ENCODE measurements at places on chromosomes 7 and 10.

GRCh38 chr10:124035306-124035927, 58.0 kb downstream of the CHST15 start:
- no peak for DNase-seq

DNA sequence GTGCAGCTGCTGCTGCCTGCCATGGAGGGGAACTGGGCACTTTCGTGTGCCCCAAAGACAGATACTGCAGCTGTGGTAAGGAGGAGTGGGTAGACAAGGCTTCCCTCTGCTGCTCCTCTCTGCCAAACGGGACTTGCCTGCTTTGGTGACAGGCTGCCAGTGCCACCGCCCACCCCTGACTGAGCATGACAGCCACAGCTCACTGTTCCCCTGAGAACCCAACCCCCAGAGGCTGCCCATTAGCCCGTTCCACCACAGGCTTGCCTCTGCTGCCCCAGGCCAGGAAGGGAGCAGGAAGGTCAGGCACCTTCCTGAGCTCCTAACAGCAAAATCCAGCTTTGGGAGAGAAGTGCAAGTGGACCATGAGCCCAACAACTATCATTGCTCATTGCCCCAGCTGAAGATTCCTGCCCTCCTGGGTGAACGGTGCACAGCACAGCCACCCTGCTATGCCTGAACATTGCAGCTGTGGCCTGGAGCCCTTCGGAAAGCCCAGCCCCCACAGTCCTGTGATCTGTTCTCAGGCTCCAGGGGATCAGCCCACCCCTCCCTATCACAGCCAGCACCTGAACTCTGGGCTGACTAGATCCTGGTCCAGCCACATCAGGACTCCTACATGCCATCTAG, 58.7 kb upstream of the ANTXRL start:
- no peak for DNase-seq

- no peak for DNase-seq
These were observed 27.0 kb upstream of the FAM170B start for GRCh38 chr10:49160814-49161213.

DNA sequence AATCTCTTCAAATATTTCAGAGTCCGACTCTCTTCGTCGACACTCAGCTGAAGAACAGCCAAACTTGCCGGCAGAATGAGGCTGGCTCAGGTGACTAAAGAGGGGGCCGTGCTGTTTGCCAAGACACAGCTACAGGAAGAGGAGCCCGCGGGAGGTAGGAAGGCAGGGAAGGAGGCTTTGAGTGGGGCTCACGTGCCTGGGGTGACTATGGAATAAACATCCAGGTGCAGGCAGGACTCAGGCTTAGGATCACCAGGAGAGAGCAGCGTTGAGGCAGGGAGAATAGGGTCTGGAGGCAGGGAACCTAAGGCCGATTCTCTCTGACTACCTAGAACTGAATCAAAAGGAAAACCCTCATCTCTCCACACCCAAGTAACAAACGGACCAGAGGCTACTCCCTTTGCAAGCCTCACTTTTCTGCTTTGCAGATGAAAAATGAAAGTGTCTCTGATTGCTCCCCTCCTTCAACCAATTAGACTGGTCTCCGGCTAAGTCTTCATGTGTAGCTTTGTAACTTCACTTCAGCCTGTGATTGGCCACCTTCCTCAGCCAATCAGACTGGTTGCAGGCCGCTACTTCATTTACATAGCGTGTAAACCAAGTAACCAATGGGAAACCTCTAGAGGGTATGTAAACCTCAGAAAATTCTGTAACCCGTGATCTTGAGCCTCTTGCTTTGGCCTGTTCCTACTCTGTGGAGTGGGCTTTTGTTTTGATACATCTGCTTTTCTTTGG, 19.7 kb upstream of the BNIP3 start:
- no peak for DNase-seq

DNA sequence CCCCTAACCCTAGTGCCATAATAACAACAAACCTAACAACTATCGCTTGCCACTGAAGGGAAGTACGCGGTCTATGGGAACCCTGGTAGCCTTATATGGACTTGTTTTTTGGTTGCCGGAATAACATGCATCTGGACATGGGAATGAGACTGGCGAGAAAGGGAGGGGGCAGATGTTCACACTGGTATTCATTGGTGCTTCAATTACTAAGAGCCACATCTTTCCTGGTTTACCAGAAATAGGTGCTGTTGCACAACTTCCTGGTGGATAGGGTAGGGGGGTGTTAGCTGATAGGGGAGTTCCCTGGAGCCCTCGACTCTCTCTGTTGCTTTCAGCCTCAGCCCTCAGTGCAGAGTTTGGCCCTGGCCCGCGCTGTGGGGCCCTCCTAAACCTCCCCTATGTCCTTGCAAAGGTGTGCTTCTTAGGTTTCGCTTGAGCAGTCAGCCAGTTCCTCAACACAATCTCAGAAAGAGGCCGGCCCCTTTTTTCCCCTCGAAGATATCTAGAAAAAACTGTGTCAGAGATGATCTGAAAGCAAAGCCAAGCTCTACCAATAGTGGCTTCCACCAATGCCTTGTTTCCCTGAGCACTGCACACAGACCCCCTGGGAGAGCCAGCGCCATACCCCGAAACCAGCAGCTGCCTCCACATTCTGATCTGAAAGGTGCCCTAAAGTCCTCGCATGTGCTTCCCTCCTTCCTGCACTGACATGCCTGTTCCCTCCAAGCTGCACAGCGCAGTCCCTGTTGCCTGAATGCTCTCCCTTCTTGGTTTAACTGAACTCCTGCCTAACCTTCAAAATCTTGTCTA, 13.5 kb downstream of the TBXAS1 start:
- peak; percentile 66 for DNase-seq

GRCh38 chr10:8103543-8103942, 49.1 kb downstream of the GATA3 start:
- no peak for DNase-seq

DNA sequence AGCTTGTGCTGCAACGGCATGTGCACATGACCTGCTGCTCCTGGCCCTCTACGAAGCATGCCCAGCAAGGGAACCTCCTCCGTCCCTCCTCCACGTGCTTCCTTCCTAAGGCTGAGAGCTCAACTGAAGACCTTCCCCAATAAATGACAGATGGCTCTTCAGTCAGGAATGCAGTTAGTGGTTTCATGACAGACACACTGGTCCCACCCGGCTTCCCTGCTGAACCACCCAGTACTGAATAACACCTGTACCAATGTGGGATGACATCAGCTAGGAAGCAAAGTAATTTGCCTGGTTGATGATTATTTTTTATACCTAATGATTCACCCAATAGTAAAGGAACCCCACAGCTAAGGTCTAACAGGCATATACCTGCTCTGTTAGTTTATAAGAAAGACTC, 69.1 kb downstream of the SCRN1 start:
- no peak for DNase-seq

- DNase-seq, result no peak
These were observed 37.8 kb downstream of the PDLIM1 start for GRCh38 chr10:95253007-95253406.

DNA sequence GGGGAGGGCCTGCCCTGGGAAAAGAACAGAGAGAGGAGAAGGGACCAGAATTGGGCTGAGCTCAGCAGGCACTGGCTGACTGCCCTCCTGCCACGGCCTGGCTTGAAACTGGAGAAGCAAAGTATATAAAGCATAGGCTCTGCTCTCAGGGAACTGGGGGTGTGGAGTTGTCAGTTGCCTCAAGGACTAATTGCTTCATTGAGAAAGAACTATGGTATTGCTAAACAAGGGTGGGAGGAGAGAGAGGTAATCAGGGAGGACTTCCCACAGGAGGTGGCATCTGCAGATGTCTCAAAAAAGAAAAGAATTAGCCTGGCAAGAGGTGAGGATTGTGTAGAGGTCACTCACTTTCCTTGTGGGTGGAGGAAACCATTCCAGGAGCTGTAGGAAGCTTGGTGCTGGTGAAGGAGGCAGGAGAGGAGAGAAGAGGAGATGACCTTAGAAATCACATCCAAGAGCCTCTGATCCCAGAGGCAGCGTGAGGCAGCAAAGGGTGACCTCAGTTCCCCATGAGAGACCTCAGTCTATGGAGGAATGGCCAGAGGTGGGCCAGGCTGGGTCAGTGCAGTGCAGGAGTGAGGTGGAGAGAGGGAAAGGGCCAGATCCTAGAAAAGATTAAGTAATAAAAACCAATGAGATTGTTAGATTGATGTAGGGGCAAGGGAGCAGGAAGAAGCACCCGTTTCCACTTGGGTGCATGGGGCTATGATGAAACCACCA, 2.4 kb downstream of the PILRB start:
- no peak for DNase-seq

DNA sequence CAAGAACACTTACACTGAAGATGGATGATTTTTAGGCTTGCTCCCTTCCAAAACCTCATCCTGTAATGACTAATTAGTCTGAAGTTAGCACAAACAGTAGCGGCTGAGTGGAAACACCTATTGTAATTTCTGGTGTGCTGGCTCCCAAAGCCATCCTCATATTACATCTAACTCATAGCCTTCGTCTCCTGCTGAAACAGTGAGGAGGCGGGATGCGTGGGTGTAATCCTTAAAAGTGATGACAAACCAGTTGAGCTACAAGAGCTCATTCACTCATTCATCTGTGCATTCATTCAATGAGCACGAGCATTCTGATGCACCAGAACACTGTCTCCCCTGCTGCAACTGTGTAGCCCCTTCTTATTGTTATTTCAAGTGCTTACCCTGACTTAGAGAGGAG, 235.3 kb downstream of the CALN1 start:
- DNase-seq, result no peak

- no peak for DNase-seq
These were observed 4.8 kb downstream of the DOCK4 start for GRCh38 chr7:112201411-112201810.

- no peak for DNase-seq
These were observed 6.0 kb downstream of the HIBADH start for GRCh38 chr7:27656724-27657123.

- DNase-seq, result peak; percentile 28
These were observed 58.1 kb downstream of the CAV1 start for GRCh38 chr7:116582806-116583444.

DNA sequence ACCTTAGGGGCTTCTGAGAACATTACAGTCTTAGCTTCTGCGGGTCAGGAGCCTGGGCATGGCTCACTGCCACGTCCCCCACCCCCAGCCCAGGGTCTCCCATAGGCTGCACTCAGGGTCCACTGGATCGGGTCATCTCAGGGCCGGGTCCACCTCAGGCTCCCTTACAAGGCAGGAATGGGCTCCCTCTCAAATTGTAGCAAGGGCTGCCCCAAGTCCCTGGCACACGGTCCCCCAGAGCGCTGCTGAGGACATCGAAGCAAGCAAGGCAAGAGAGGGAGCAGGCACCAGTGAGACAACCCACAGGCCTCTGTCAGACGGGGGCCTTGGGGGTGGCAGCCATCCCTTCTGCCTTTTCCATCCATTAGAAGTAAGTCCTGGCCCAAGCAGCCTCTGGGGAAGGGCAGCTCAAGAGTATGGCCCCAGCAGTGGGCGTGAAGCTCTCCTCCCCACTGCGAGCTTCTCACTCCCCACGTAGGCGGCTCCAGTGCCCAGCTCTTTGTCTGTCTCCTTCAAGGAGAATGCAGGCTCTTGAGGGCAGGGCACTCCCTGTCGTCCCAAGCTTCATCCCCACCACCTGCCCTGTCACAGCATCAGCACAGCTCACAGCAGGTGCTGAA, 18.0 kb upstream of the RET start:
- DNase-seq, result no peak

DNA sequence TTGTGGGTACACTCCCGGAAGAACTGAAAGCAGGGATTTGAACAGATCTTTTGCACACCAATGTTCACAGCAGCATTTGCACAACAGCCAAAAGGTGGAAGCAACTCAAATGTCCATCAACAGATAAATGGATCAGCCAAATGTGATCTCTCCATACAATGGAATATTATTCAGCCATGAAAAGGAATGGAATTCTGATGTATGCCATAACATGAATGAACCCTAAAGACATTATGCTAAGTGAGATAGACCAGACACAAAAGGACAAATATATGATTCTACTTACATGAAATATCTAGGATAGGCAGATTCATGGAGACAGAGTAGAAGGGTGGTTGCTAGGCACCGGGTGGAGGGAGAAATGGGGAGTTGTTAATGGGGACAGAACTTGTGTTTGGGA, 36.7 kb downstream of the CLEC2L start:
- DNase-seq, result no peak

GRCh38 chr7:112858838-112859237, 68.6 kb upstream of the TMEM168 start:
- no peak for DNase-seq
